ENCODE measurements at places on chromosomes 5 and 9.
A peak's percentile ranks its signal among the peaks of the same experiment; 100 is the strongest.

GRCh38 chr5:139658928-139659667 lies 10.9 kb downstream of the CXXC5 start:
- no peak for DNase-seq

DNA sequence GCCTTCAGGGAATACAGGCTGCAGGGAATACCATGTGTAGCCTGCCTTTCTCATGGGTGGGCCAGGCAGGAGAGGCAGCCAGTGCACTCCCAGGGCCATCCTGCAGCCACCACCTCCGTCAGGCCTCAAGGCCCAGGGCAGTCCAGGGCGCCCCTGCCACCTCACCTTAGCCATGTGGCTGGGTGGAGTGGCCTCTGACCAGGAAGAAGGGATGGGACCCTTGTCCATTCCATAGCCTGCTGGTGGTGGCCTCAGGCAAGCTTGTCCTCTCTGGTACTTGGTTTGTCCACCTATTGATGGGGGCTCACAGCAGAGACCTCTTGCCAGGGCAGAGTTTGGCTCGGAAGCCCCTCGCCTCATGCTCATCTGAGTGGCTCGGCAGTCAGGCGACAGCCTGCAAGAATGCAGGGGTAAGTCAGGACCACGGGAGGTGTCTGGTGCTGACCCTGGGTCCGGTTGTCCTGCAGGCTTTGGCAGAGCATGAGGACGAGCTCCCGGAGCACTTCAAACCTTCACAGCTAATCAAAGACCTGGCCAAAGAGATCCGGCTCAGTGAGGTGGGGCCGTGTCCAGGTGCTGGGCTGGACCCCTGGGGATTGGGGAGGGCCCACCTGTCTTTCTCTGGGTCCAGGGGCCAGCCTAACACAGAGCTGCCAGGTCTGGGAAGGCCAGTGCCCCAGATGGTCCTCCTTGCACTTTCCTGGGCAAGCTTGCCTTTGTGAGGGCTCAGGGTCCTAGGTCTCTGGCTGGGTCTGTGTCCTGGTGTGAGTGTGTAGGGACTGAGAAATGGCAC lies 82.9 kb downstream of the PHF2 start:
- no peak for DNase-seq

GRCh38 chr5:81058121-81058520 lies 98.0 kb downstream of the RASGRF2 start:
- DNase-seq: no peak

DNA sequence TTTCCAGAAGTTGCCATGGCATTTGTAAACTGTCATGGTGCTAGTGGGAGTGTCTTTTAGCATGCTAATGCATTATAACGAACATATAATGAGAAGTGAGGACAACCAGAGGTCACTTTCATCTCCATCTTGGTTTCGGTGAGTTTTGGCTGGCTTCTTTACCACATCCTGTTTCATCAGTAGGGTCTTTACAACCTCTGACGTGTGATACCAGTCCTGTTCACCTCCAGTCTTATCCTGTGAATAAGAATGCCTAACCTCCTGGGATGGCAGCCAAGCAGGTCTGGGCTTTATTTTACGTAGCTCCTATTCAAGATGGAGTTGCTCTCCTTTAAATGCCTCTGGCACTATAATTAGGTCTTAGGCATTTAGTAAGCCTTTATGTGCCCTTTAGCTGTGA lies 20.4 kb upstream of the RFK start:
- no peak for DNase-seq

DNA sequence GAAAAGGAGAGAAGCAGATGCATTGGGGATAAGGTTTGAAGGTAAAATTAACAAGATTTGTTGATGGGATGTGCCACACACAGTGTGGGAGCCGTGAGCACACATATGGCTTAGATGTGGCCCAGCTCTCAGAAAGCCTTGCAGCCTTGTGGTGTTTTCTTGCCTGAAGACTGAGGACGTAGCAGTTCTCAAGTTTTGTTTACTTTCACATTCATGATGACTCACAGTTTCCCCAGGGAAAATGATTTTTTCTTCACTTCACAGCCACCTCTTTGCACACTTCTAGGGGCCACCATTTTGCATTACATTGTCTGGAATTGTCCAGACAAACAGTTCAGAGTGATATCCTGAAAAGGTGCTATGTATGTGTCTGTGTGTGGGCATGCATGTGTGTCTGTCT lies 126.2 kb downstream of the BASP1 start:
- no peak for DNase-seq

- DNase-seq: no peak
Observed at GRCh38 chr9:100761276-100761802, 183.5 kb downstream of the CAVIN4 start.

- DNase-seq: no peak
Observed at GRCh38 chr5:164555809-164556208, 1050.4 kb downstream of the MAT2B start.

GRCh38 chr5:141508440-141508797 lies 19.5 kb downstream of the PCDHGC5 start:
- no peak for DNase-seq

GRCh38 chr5:37029436-37029835 lies 152.9 kb downstream of the NIPBL start:
- DNase-seq: no peak

DNA sequence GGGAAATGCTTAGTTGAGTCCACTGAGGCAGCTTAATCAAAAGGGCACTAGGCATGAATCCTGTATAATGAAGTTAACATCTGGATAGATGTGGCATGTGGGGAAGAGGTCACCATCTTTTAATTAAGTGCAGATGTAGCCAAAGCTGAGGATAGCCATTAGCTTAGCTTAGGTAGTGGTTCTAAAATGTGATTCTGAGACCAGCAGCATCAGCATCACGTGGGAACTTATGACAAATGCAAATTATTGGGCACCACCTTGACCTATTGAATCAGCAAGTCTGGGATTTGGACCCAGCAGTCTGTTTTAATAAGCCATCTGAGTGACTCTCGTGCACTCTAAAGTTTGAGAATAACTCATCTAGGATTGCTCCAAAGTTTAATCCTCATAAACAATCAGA lies 63.8 kb downstream of the SNCAIP start:
- DNase-seq: no peak

GRCh38 chr5:54942064-54942778 lies 43.2 kb downstream of the ESM1 start:
- DNase-seq: no peak

DNA sequence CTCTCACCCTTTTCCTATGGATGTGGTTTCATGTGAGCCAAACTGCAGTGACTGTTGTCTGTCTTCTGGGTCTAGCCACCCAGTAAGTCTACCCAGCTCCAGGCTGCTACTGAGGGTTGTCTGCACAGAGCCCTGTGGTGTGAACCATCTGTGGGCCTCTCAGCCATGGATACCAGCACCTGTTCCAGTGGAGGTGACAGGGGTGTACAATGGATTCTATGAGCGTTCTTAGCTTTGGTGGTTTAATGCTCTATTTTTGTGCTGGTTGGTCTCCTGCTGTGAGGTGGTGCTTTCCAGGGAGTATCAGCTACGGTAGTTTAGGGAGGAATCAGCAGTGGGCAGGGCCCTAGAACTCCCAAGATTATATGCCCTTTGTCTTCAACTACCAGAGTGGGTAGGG lies 186.7 kb downstream of the NR2F1-AS1 start:
- DNase-seq: no peak

DNA sequence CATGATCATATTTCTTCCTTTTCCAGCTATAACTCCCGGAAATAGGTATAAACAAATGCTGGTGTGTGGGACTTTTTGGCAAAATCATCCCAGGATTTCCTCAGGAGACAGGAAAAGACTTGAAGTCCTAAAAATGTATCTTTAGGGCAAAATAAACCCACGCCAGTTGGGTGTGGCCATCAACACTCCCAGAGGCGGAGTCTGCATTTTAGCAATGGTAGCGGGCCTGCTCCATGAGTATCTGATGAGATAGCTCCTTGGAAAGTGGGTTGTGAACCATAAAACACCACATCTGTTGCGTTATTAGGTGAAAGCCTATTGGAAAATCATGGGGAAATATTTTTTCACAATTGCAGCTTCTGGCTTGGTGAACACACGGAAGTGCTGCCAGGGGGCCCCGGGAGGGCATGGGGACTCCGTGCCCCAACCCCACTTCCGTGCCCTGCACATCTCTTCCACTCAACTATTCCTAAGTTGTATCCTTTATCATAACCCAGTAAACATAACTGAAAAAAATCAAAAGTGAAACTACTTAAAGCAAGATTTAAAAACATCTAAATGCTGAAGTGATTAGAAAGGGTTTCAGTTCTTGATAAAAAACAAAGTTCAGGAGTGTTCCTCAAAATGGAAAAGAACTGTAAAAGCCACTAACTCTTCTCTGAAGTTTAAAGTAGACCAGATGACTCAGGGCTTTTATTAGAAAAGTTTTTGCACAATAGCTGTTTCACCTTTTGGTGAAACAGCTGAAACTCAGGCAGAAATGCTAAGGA lies 111.2 kb downstream of the LRRC70 start:
- no peak for DNase-seq

DNA sequence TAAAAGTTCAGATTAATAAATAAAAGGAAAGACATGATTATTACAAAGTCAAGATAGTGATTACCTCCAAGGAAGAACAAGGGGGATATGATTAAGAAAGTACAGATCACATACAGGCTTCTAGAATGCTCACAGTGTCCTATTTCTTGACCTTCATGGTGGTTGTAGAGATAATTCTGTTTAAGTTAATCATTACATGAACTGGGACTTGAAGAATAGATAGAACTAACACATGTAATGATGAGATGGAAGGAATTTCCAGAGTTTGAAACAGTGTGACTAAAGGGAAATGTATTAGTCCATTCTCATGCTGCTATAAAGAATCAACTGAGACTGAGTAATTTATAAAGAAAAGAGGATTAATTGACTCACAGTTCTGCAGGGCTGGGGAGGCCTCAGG lies 72.7 kb downstream of the LURAP1L start:
- DNase-seq: no peak

DNA sequence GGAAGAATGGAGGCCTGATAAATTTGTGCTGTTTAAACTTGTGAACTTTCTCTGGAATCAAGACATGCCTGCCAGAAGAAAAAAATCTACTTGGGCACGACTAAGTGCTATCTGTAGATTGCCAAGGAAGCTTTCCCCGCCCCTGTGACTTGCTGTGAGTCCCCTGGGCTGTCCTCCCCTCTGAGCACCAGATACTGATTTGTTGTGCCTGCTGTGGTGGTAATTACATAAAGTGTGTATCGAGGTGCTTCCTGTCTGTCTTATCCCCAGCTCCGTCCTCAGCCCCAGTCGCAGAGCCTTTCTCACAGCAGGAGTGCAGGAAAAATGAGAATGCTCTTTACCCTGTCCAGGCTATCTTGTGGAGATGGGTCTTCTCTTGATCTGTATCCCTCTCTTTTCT lies 53.9 kb downstream of the TRIO start:
- no peak for DNase-seq

GRCh38 chr5:66551945-66552344 lies 44.2 kb upstream of the MAST4 start:
- DNase-seq: no peak

DNA sequence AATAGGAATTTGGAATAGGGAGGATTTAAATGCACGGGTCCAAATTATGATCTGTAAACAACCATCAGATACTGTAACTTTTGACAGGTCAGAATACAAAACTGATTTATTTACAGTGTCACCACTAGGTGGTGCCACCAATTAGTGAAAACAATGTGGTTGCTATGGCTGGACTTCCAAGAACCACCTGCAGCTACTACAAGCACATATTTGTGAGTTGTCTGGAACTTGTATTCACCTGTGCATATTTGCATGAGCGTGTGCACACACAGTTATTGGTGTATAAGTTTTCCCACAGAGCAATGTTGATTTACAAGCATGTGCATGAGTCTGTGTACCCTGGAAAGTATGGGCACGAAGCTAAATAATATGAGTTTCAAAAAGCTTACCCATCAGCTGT lies 3.0 kb upstream of the HRCT1 start:
- no peak for DNase-seq

- DNase-seq: peak; percentile 40
Observed at GRCh38 chr5:134226441-134227192, 744 bp upstream of the PPP2CA start.

DNA sequence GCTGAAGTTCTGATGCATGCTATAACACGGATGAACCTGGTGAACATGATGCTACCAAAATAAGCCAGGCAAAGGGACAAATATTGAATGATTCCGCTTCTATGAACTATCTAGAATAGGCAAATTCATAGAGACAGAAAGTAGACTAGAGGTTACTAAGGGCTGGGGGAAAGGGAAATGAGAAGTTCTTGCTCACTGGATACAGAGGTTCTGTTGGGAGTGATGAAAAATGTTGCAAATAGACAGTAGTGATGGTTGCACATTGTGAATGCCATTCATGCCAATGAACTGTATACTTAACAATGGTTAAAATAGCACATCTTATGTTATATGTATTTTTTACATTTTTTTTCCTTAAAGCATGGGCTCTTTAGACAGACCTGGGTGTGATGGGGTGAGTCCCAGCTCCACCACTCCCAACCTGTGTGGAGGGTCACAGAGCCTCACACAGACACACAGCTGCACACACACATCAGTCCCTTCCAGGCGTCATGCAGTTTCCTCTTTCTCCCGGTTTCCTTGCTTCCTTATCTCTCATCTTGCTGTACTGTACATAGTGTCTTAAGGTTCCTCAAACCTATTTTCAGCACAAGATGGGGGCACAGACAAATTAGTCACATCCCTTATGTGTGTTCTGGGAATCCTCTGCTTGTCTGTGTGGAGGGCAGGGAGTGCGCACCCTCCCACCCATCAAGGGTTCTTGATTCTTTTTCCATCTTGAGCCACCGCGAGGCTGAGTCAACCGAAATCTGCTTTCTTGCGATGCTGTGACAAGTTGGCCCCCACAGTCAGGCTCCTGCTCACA lies 192.9 kb downstream of the CRB2 start:
- DNase-seq: no peak

DNA sequence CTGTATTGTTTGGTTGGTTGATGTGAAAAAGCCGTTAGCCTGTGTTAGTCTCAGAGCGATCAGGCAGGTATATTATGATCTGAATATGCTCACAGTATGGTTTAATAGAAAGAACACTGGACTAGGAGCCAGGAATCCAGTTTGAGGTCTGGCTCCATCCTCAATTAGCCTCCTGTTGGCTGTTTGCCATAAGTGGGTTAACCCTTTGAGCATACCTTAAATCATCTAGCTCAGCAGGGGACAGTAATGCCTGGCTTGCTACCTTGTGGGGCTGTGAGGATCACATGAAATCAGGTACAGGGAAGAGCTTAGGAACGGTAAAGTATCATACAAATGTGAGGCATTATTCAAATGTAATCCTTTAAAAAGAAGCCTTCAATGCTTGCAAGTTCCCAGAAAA lies 104.7 kb downstream of the CMYA5 start:
- DNase-seq: no peak

GRCh38 chr9:134404376-134405358 lies 78.4 kb downstream of the RXRA start:
- DNase-seq: no peak
